Mammary epithelial cell (primary cell): ENCODE measurements at places on chromosomes 12 and 14. TPM values are rescaled to one million over a fixed set of nuclear protein-coding genes. Genes with fewer than 3 reads are reported as not detected.

CDCA3 gene
- total RNA-seq: 8.8 and 33.2 TPM in 2 replicates

CIROP gene
- total RNA-seq: not detected in 2 replicates

CCDC38 gene
- 0.16 TPM in 1 of 2 replicates, not detected in the other for total RNA-seq

DNA sequence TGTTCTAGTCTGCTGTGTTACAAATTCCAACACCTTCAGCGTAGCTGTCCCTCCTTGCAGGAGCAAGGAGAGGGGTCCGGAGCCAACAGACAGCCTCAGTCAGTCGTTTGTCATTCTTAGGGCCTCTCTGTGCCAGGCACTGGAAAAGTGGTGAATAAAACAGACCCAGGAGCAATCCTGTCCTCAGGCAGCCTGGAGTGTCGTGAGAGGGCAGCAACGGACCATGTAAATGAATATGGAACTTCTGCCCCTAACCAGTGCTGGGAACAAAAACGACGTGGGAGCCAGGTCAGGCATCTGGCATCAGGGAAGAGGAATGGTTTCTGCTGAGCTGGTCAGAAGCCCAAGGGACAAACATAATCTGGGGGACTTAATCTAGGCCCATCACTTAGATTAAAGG, 64.8 kb upstream of the PSMC1 start:
- no peak for DNase-seq

KRT82 gene
- not detected in 2 replicates for total RNA-seq

REM2 gene
- 0.40 TPM in 1 of 2 replicates, not detected in the other for total RNA-seq

- DNase-seq: peak; percentile 30
Observed at GRCh38 chr14:30389134-30389876, 169.7 kb upstream of the G2E3 start.

DNA sequence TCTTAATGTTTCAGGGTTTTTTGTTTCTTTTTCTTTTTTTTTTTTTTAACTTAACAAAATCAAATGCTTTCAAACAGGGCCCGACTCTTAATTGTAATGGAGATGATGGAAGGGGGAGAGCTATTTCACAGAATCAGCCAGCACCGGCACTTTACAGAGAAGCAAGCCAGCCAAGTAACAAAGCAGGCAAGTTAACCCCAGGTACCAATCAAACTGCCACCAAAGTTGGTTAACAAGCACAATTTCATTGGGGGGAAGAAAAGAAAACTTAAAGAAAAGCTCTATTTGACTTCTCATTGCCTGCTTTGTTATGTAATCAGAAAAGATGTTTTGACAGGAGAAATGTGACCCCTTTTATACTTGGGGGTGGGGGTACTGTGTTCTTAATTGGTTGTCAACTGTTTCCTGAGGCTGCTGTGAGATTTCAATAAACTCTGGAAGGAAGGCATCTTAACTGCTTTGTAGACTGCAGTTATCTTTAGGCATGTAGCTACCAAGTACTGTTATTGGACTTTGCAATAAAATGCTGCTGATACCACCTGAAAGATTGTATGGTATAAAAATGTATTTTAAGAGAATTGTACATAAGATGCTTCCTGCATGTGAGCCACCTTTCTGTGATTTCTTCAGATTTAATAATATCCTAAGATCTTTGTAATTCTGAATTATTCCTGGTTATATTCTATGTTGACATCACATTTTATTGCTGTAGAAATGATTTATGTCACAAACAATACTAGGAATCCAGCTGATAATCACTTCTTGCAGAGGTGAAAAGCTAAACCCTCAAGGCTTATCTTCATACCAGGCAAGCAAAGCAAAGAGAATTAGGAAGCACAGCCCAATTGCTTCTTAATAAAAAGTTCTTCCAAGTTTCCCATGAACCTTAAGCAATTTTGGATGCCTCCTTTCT, 26.9 kb downstream of the MAPKAPK5 start:
- no peak for DNase-seq
